NCI-H2081 treated with DMSO at 0.1 percent for 48 hours (cell line): ENCODE measurements at places on chromosomes 7 and 10.
A peak's percentile ranks its signal among the peaks of the same experiment; 100 is the strongest.

- DNase-seq, result no peak
Measured at GRCh38 chr10:132162590-132163277, 24.0 kb upstream of the DPYSL4 start.

GRCh38 chr10:114550756-114551635 is 107.1 kb downstream of the ABLIM1 start:
- DNase-seq, result peak; percentile 9

DNA sequence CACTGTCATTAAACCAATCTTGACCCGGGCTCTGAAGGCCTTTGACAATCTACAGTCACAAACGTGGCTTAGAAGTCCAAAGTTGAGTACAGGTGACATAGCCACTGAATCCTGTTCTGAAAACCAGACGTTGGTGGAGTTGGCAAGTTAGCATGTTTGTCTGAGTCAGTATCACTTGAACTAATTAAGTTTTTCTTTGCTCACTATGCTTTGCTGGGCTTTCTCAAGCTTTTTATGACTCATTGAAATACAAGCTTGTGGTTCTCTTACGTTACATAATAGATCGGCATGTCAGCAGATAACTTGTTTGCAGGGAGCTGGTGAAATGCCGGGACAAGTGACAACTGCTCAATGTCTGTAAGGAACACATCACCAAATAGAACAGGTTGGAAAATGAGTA is 53.8 kb downstream of the ARL5B start:
- DNase-seq, result no peak

DNA sequence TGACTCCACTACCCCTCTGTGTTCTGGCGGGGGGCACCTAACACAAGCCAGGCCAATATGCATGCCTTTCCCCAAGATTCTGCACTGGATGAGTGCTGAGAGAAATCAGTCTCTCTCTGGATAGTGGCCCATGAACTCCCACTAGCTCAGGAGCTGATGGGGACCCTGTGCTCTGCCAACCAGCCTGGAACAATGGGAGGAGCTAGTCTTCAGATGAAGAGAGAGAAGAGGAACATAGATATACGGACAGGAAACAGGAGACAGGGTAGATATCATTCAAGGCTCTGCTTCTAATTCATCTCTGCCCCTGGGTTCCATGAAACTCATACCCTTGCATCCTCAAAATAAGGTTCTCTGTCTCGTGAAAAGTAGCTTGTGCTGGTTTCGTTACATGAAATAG is 27.9 kb upstream of the PLXNA4 start:
- no peak for DNase-seq

DNA sequence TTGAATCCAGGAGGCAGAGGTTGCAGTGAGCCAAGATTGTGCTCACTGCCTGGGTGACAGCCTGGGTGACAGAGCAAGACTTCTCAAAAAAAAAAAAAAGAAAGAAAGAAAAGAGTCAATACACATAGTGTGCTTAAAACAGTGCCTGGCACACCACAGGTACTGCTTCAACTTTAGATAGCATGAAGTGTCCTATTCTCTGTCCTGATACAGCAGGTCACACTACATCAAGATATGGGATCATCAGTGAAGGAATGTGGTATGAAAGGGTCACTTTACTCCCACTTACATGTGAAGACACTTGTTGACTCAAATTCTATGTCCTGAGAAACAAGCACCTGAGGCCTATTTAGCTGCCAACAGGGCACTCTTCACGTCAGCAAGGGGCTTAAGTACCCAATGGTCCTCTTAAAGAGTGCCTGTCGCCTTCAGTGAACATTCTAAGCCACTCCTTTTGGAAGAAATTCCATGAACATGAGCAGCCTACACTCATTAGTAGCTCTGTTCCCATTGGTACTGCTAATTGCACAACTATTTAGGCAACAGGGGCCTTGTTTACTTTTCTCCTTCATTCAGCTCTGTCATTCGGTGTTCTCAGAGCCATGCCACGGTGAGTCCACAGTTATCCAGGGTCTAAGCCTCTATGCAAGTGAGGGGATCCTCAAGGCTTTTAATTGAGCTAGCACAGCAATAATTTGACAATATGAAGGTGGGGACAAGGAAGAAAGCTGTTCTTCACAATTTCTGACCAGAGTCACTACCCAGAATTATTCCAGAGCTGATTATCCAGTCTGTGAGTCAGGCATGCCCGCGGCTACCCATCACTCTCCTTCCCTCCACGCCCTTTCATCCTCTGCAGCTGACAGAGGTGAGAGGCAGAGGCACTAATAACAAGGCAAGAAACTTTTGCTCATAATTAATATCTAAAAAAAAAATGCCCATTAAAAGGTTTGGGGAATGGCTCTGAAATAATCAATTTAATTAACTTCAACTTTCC is 56.6 kb upstream of the PTN start:
- DNase-seq, result no peak

- no peak for DNase-seq
Measured at GRCh38 chr10:3624367-3624766, 160.6 kb downstream of the KLF6 start.

DNA sequence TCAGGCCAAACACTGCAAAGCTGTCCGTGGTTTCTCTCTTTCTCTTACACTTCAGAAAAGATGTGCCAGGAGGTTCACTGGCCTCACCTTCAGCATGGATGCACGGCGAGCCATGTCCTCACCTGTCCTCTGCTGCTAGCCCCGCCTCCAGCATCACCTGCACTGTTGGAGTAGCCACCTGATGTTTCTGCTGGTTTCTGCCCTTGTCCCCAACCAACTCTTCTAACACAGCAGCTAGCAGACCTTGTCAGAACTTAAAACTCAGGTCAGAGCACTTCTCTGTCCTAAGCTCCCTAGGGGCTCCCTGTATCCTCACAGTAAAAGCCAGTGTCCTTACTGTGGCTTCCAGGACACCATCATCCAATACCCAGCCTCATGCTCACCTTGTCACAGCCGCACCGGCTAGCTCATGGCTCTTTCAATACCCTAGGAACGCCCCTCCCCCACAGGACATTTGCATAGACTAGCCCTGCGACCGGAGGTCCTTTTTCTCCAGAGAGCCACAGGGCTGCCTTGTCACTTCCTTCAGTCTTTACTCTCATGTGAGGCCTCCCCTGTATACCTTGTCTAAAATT is 15.2 kb downstream of the PALD1 start:
- DNase-seq, result no peak

DNA sequence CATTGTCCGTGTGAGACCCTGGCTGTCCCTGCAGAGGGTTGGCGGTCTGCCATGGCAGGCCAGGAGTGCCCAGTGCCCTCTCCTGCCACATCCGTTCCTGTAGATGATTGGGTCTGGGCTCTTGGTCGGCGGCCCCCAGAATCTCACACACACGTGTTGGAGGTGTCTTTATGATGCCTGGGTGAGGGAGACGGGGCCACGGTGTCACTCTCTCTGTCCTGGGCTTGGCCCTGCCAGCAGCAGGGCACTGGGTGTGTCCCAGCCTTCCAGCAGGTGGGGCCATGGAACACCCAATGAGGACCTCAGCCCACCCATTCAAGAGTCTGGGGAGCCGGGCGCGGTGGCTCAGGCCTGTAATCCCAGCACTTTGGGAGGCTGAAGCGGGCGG is 30.2 kb downstream of the UNC5B start:
- no peak for DNase-seq

DNA sequence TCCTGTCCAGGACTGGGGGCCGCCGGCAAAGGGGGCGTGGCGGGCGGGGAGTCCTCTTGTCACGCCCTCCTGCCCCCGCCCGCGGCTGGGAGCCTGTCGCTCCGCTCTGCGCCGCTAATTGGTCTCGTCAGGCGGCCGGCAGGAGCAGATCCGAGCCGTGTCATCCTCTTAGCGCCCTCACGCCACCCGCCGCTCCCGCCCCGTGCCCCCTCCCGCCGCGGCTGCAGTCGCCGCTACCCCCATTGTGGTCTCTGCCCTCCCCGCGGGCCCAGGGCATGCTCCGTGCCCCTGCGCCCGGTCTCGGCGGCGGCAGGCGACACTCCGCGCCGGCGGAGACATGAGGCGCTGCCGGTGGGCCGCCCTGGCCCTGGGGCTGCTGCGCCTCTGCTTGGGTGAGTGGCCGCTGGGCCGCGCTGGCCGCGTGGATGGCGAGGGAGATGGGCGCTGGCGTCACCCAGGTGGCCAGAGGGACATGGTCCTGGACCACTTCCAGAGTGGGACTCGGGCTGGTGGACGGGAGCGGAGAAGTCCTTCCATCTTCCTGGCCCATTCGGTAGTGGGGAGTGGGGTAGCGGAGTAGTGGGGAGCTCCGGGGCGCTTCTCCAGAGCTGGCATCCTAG is at the start of gene CDHR1:
TSS of gene CDHR1 (plus strand) at position 114 of the 620 bp plus-strand sequence. CDS start at position 338, 224 bp downstream.
- DNase-seq, result no peak

- no peak for DNase-seq
Measured at GRCh38 chr10:78830062-78830975, 238.4 kb upstream of the ZMIZ1 start.

- DNase-seq, result no peak
Measured at GRCh38 chr7:79770063-79770462, 316.6 kb upstream of the MAGI2 start.

- DNase-seq, result no peak
Measured at GRCh38 chr10:17548770-17549169, 68.4 kb downstream of the HACD1 start.

DNA sequence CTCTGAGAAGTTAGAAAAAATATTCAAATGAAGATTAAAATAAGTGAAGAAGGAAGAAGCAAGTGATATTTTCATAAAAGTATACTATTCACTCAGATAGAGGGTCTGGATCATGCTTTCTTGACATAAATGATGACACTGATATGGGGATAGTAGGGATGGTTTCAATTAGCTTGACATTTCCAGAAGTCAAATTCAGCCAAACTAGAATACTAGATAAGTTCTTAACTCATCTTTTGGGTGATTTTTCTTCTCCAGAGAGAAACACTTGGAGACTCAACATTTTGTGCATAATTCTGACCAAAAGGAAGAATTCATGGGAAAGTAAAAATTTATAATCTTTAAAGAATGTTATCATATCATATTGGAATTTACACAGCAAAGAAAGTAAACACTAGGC is 152.0 kb upstream of the LRGUK start:
- DNase-seq, result no peak

- DNase-seq, result no peak
Measured at GRCh38 chr7:138952791-138953190, 28.4 kb downstream of the KIAA1549 start.

- DNase-seq, result no peak
Measured at GRCh38 chr10:115065801-115066200, 27.4 kb upstream of the ATRNL1 start.

GRCh38 chr7:82443547-82444219 is at the start of gene CACNA2D1:
TSS of gene CACNA2D1 (minus strand) at chr7:82443777.
- peak; percentile 92 for DNase-seq

- DNase-seq, result no peak
Measured at GRCh38 chr7:100467638-100468373, 3.7 kb upstream of the SPACDR start.

DNA sequence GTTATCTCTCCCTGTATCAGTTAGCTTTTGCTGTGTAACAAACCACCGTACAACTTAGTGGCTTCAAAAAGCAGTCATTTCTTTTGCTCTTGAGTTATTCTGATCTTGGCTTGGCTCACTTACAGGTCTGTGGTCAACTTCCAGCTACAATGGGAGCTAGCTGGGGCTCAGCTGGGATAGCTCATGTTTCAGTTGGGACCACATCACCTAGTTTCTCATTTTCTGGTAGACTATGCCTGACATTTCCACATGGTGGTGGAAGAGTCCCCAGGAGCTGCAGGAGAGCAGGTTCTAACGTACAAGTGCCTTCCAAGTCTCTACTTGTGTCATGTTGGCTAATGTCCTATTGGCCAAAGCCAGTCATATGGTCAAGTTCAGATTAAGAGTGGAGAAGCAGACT is 25.8 kb upstream of the PIP4K2A start:
- DNase-seq, result no peak

GRCh38 chr10:77202857-77203256 is 434.8 kb downstream of the KCNMA1 start:
- DNase-seq, result no peak

DNA sequence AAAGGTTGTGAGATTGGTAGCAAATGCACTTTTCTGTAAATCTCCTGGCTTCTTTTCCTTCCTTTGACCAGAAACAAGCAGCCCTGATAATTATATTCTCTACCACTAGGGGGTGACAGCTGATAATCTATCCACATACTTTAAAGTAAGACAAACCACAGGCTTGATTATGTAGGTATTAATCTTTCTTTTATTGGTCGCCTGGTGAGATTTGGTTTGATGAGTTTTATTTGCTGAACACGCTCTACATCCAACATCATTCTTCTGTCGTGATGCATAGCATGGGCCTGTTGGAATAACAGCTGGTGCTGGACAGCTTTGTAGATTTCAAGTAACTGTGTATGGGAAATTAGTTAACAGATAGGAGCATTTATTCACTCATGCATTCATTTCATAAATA is 63.5 kb downstream of the ZNF365 start:
- no peak for DNase-seq

DNA sequence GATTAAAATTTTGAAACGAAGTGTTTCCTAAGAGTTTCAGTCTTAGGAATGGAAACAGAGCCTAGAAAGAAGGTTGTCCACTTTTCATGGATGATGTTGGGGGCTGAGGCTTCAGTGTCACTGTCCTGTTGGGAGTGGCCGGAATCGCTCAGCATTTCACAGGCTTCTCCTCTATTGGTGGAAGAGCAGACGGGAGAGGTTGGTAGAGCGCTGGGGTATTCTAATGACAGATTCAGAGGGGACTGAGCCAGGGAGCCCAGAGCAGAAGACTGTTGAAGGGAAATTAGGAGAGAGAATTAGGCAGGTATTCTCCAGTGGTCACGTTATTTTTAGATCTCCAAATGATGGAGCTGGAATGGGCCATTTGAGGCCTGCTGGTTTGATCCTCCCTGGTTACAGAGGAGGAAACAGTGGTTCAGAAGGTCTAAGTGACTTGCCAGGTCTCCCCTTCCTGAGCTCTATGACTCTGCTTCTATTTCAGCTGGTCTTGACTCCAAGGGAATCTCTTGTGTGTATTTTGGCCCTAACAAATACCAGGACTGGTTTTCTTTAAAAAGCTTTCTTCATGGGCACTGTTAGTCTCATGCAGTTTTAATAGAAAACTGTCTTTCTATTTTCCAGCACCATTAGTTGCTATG is 35.7 kb upstream of the EEPD1 start:
- no peak for DNase-seq

DNA sequence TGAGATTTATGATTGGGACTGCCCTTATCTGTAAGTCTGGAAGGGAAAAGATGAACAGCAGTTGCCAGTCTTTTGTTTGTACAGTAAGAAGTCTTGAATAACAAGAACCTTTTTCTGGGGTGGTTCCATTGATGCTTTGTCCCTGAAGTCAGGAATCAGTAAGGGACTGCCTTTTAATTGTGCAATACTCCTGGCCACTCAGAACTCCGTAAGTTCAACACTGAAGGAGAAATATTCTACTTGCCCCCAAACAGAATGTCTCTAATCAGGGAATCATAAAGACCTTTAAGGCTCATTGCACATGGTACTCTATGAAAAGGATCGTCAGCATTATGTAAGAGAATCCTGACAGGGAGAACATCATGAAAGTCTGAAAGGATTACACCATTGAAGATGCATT is 361.4 kb downstream of the EXOC4 start:
- no peak for DNase-seq

DNA sequence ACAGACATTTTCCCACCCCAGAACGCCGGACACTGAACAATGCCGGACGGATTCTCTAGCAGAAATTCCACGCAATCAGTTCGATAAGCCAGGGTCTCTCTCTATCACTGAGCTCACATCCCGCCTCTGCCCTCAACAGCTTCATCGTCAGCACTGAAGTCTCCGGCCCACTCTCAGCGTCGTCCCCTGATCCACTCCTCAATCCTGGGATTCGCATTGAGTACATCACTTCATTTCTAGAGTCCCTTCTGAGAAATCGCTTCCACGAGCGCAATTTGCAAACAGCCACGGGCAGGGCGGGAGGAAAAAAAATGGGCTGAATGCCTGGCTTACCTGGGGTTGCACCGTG is 365 bp downstream of the YME1L1 start:
- DNase-seq, result no peak

- no peak for DNase-seq
Measured at GRCh38 chr7:136883046-136883445, 14.6 kb downstream of the CHRM2 start.
